ENCODE measurements at places on chromosomes 6 and 20. TPM values are rescaled to one million over a fixed set of nuclear protein-coding genes. Genes with fewer than 3 reads are reported as not detected.

DNA sequence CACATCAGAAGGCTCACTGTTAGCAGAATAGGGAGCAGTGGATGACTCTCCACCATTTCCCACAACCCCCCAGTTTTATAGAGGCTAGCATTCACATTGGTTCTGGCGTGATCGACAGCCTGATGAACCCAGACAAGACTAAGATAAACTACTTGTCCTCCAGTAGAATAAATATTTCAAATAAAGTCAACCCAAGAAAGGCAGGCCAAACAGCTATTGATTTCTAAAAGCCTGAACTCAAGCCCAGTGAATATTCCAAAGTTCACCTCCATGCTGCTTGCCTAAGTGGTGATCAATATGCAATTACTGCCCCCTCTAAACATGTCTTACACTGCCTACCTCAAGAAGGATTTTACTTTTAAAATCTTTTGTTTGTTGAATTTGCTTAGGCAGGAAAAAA is 104.5 kb downstream of the CTNNBL1 start:
- no peak for DNase-seq

DNA sequence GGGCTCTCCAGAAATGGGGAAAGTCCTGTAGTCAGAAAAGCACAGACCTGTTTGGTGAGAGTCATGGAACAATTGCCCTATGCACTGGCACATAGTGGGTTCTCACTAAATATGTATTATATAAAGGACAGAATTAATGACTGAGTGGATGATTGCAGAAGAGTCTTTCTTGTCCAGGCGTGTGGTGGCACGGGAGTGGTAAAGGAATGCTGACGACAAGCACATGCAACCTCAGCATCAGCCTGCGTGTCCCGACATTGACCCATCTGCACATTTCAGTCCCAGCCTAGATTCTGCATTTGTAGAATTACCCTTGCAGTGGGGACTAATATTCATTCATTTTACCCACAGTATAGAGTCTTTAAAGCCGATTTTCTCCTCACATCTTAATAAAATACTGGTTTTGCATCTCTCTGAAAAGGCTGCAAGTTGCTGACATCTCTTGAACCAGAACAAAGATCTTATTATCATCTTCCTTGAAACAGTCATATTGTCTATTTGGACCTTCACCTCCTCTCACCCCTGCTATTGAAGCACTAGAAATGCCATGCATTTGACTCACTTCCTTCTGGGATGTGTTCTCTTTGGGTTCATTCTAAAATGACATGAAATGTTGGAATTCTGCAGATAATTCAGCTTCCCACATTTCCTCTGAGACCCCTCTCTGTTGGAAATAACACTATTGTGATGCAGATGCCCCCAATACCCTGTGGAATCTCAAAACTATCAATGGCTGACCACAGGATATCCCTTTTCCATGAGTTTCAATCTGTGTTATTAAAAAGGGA is 883.6 kb upstream of the FLRT3 start:
- no peak for DNase-seq

Gene TRIM27
- 69.2 TPM for total RNA-seq

DNA sequence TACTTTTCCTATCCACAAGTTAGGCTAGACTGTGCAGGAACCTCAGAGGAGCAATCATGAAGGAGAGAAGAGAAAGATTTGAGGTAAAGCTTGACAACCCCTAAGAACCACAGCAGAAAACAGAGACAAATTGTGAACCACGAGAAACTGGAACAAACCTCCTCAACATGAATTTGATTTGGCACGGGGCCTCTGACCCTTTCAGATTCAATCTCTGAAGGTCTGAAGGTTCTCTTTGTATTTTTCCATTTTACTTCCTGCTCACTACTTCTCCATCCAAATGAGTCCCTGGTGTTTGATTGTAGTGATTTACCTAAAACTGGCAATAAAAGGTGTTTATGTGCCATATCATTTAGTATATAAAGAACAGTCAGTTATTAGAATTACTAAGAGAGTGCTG is 126.1 kb upstream of the STXBP5 start:
- DNase-seq = no peak

Gene TFAP2D
- not detected for total RNA-seq

- DNase-seq = no peak
These were observed 139.6 kb downstream of the MAP3K4 start for GRCh38 chr6:161130967-161131766.

Gene SEL1L2
- not detected for total RNA-seq

Gene GNRH2
- total RNA-seq = 0.90 TPM

DNA sequence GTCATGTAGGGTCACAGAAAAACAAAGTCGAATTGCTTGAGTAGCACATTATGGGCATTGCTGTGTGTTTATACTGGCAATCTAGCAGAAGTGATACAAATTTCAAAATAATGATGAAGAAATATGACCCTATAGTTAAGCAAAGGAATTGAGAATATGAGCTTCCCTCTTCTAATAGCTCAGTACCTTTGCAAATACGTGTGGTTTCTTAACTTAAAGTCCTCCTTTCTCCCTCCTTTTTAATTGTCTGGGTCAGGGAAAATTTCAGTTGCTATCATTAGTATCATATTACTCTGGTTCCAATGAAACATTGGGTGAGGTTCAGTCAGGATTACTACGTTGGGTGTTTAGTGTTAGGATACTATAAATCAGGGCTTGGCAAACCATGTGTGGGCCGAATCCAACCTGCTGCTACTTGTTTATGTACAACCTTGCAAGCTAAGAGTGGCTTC is 166.8 kb upstream of the CARMIL1 start:
- DNase-seq = no peak

GRCh38 chr6:77145244-77145643 is 318.0 kb downstream of the HTR1B start:
- no peak for DNase-seq

Gene EMILIN3
- total RNA-seq = not detected

DNA sequence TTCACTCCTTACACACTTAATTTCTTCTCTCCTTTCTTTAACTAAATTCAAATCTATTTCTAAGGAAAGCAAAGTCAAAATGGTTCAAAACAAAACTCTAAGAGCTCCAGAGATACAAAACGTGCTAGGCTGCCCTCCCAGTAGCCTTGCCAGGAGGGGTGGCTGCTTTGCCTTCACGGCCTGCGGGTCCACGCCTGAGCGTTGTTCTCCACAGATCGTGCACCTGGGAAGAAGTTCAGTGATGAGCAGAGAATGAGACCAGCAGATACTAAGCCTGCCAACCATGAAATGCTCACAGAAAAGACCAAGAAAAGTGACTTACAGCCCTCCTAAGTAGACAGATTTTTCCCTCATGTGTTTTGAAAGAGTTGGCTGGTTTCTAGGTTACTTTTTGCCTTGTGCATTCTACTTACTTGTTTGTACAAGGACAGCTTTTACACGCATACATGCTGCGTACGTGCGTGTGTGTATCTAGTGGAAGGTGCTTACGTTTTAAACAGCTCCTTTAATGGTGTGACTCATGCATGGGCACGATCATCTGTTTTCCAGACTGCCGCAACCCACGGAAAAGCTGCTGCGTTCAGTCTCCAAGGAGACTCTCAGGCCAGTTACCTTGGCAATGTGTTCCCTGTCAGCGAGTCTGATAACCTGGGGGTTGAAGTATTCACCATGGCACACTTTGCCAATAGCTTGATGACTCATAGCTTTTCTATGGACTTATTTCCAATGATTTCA is 32.4 kb upstream of the PBOV1 start:
- DNase-seq = no peak

DNA sequence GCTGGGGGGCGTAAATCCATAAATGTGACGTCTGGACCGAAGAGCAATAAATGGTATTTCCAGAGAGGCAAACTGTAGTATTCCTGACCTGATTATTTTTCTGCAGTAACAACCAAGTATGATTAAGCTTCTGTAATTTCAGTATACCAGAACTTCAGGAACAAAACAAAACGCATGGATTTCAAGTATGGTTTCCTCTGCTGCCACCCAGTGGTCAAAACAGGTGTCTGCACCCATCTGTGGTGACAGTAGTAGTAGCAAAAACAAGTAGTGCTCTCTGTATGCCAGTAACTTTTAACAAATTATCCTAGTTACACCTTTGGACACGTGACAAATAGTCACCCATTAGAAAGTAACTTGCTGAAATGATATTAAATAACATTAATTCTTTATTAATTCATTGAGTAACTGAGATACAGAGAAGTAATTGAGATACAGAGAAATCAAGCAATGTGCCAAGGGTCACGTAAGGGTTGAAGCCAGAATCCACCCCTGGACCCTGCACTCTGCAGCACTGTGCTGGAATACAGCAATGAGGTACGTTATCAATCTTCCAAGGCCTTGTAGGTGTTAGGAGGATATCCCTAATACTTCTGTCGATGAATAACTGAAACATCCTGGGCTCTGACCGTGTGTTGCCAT is 7.9 kb downstream of the CALHM4 start:
- DNase-seq = peak; percentile 61

DNA sequence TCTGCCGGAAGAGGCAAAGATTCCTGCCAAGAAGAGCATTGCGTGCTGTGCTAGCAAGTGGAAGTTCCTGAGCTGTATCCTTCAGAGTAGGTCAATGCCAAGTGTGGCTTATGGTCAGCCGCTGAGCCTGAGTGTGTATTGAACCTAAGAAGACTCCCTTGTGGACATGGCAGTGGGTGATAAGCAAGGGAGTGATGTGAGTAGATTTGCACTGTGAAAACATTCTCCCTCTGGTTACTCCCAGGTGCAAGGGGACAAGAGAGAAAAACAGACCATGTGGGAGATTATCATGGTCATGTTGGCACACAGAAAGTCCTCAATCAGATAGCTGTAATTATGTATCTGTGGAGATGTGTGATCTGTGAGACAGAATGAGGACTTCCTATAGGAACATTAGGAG is 6.1 kb upstream of the TMEM74B start:
- DNase-seq = no peak

GRCh38 chr6:94562846-94563245 is 1014.5 kb upstream of the MANEA start:
- DNase-seq = no peak

Gene HLA-DRB5
- total RNA-seq = 1.1 TPM

GRCh38 chr20:12788632-12789299 is 220.0 kb upstream of the SPTLC3 start:
- no peak for DNase-seq

DNA sequence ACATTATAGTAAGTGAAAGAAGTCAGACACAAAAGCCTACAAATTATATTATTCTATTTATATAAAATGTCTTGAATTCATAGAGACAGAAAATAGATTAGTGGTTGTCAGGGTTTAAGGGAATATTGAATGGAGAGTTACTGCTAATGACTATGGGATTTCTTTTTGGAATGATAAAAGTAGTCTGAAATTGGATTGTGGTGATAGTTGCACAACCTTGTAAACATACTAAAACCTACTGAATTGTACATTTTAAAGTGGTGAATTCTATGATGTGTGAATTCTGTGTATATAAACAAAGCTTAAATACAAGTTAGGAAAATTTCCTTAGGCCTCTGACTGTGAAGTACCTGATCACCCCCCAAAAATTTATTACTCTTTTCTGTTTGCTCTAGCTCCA is 343.1 kb downstream of the TFAP2B start:
- DNase-seq = no peak

Gene OTOR
- not detected for total RNA-seq

DNA sequence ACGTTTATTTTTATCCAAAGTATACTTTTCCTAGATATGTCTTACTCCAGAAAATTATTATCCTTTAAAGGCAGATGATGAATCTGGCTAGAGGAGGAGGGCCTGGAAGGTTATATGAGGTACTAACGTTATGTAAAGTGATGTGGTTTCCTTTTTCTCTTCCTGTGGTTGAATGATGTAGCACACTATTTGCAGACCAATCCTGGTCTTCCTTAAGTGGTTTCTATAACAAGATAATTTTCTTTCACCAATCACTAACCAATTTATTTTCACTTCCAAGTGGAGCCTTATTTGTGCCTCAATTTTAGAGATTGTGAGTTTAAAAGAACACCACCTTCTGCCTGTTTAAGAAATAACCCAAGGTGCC is 154.6 kb upstream of the SOX4 start:
- DNase-seq = no peak

GRCh38 chr6:163014736-163015135 is 287.0 kb downstream of the PACRG start:
- no peak for DNase-seq

Gene GGT7
- total RNA-seq = 10.0 TPM

Gene GPR6
- total RNA-seq = not detected
